Activated B cell treated with CpG ODN at 0.5 μM for 24 hours (primary cell): ENCODE measurements at places on chromosomes 16 and 17.

GRCh38 chr16:24174504-24174903, 81.6 kb upstream of the CACNG3 start:
- no peak for DNase-seq

DNA sequence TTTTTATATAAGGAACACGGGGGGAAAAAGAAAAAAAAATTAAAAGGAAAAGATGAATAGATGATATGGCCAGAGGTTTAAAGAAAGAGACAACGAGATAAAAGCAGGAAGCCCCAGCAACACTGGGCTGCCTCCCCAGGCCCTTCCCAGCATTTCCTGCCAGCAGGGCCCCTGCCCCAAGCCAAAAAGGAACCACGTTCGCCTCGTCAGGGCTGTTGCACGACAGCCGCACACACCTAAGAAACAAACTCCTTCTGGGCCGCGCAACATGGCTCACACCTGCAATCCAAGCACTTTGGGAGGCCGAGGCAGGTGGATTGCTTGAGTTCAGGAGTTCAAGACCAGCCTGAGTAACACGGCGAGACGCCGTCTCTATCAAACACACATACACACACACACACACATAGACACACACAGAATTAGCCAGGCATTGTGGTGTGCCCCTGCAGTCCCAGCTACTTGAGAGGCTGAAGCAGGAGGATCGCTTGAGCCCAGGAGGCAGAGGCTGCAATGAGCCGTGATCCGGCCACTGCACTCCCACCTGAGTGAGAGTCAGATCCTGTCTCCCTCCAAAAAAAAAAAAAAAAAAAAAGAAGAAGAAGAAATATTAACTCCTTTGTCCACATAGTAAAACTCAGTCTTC, 83.0 kb downstream of the ANKRD11 start:
- DNase-seq = no peak

DNA sequence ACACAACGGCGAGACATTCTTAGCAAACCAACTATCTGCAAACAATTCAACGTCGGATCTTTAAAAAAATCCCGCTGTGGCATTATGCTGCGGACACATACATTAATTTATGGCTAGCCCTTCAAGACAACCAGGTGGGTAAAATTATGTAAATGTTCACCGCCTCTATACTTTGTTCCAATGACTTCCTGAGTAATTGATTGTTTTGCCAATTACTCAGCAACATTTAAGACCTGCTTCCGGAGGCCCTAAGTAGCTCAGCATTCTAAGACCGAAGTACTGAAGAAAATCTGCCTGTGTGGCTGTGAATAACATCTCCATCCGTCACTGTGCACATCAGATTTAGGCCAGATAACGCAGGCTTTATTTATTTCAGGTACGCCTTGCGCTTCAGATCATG, 23.3 kb downstream of the QPRT start:
- no peak for DNase-seq

DNA sequence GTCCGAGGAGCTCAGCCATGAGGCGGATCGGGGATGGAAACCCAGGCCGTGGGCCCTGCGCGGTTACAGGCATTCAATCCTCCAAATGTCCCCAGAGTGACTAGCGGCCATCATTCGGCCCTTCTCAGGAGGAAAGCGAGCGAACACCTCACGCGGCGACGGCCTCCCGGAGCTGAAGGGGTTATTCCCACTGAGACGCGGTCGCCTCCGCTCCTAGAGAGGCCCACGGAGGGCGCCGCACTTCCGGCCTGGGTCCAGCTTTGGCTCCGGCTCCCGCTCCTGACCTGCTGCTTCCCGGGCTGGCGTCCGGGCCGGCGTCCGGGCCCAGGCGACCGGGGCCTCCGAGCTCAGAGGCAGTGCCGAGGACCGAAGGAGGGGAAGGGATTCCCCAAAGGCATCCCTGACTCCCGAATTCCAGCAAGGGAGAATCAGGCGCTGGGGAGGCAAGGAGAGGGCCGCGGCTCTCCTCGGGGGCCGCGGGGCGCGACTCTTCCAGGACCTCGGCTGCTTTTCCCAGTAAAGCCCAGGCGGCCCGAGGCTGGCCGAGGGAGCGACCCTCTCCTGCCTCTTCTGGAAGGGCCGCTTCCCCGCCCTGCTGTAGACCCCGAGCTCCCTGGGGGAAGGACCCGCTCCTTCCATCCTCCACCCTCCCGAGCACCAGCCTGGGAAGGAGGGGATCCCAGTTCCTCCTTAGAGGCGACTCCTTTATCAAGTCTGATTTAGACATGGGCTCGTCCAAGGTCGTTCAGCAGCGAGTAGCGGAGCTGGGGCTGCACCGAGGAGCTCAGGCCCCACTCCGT, 18.6 kb upstream of the ZNF629 start:
- DNase-seq = peak; percentile 54

- no peak for DNase-seq
Measured at GRCh38 chr16:57603115-57604024, 25.1 kb upstream of the ADGRG1 start.

GRCh38 chr16:28990375-28991040, 5.7 kb downstream of the LAT start:
- no peak for DNase-seq

- no peak for DNase-seq
Measured at GRCh38 chr17:47948706-47949196, 7.4 kb downstream of the PNPO start.

- DNase-seq = peak; percentile 36
Measured at GRCh38 chr17:4998027-4998731, 429 bp downstream of the KIF1C start.

DNA sequence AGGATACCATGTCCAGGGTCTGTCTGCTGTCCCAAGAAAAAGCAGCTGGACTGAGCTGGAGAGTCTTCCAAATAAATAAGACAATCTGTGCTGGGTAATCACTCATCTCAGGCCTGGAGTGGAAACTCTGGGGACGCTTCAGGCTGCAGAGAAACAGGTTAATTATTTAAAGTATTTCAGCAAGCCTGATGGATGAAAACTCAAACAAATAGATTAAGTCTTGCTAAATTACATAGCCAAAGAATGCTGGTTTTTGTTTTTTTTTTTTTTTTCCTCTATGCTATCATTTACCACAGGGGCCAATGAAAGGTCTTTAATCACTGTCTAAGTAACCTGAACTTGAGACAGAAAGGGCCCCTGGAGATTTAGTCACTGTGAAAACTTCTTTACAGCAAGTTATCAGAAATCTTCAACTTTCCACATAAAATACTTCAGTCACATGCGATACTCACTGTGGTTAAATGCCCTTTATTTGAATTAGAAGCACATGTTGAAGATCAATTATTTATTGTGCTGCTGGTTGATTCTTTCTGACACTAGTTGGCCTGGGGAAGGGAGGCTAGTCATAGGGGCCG, 31.0 kb upstream of the KCNJ2 start:
- no peak for DNase-seq
